Glutamatergic neuron (in vitro differentiated cells): ENCODE measurements at places on chromosomes 3 and 15.

GRCh38 chr3:134993011-134993410 is 198.0 kb downstream of the EPHB1 start:
- DNase-seq = no peak

DNA sequence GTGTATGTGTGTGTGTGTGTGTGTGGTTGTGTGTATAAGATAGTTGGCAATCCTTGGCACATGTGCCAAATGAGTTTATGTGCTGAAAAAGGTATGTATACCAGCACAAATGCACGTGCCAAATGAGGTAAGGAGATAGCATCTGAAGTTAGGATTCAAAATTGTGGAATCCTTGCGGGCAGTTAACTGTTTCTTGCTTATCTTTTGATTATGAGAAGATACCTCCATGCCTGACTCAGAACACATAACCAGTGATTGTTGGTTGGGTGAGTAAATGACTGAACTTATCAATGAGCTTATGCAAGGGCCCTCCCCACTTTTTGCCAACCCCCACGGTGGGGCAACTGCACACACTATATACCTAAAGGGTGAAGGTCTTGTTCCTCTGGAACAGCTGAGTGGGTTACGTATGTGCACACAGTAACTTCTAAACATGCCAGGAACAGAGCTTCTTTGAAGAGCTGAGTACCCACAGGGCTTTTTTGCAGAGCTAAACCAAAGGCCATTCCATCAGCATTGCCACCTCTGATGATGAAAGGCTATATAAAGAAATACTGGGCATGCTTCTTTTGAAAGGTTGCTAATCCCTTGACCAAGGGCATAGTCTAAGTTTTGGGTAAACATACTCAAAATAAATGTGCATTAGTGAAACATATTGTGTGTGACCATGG is 60.1 kb downstream of the MEIS2 start:
- DNase-seq = no peak

GRCh38 chr3:129121792-129122411 is at the start of gene RAB43:
Gene RAB43 (minus strand): TSS chr3:129121804. CDS start chr3:129121489, 315 bp downstream.
- peak; percentile 94 for DNase-seq

GRCh38 chr15:48628832-48629231 is 16.7 kb downstream of the FBN1 start:
- no peak for DNase-seq

DNA sequence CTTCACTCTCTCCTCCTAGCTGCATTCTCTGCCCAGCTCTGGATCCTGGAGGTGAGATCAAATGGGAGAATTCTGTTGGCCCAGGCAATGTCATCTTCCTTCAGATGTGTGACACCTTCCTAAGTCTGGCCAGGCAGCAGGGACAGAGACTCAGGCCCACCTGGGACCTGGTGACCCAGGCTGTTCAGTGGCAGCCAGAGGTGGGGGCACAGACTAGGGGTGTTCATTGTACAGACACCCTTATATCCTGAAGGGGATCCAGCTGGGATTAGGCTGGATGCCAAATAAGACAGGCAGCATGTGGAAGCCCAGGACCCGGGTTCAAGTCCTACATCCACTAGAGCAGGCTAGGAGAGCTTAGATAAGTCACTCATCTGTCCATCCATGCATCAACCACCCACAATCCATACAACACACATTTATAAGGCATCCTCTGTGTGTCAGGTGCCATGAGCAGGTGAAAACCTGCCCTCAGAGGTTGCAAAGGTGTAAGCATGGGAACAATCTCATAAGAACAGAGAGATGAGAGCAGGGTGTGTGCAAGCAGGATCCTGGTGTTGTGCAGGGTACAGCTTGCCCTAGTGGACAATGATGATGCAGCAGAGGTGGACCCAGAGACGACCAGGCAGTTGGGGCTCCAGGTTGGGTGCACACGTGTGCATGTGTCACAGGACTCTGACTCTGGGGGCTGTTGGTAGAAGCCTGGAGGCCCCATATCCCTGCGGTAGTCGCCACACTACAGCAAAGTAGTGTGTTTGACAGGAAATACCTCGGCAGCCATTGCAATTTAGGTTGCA is 18.3 kb upstream of the RPL29 start:
- no peak for DNase-seq

- no peak for DNase-seq
These were observed 6.5 kb downstream of the SQOR start for GRCh38 chr15:45641374-45641781.

DNA sequence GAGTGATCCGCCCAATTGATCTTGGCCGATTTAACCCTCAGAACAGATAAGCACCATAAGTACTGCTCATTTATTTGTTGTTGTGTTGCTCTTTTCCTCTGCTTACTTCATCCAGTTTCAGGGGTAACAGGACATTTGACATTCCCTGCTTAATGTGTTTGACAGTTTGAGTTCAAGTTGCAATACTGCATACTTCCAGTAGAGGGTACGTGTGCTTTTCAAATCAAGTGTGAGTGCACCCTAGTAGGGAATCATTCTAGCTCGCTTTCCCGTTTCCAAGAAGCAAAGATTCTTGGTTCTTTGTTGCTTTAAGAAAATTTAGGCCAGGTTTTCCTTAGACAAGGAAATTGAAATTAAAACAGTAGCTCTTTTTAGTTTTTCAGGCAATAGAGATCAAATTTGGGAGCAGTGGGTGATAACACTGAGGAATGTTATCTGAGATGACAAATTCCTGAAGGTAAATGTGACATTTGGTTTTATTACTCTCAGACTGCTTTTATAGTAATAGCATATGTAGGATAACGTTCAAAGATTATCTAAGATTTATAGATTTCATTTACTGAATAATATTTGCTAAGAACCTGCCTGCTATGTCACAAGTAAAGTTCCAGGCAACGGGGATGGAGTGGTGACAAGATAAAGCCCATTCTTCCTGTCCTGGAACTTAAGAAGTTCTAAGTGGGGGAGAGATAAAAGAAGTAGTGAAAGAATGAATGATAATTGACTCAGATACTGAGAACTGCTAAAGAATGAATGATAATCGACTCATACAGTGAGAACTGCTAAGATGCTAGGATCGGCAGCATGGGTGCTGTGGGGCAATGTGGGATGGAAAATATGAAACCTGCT is 73.3 kb downstream of the SYNPR start:
- DNase-seq = no peak

- no peak for DNase-seq
These were observed 30.1 kb downstream of the BDH1 start for GRCh38 chr3:197525706-197526105.

DNA sequence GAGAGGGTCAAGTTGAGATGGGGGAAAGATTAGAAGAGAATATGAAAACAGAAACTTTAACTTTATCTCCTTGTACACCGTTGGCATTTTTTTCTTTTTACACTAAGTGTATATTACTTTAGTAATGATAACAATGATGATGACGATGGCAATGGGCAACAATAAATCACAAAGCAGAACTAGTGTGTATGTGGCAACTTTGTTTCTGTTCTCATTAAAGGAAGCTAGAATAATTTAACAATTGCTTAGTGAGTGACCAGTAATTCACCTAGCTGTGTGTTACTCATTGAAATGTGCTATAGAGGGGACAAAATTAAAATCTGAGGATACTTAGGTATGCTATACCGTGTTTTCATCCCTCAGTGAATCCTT is 318.5 kb upstream of the TBL1XR1 start:
- DNase-seq = no peak

- DNase-seq = no peak
These were observed 892.2 kb downstream of the SI start for GRCh38 chr3:164186095-164186494.

DNA sequence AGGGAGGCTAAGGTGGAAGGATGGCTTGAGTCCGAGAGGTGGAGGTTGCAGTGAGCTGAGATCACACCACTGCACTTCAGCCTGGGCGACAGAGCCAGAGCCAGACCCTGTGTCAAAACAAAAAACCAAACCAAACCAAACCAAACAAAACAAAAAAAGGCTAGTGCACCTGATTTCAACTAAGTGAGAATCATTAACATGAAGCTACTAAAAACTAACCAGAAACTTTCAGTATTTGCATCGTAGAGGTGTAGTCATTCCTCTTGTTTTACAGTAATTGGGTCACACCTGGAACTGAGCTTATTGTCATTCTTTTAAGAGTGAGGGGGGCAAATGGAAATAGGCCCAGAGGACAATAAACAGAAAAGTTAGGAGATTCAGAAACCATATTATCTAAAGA is 58.5 kb downstream of the ST6GAL1 start:
- DNase-seq = no peak

DNA sequence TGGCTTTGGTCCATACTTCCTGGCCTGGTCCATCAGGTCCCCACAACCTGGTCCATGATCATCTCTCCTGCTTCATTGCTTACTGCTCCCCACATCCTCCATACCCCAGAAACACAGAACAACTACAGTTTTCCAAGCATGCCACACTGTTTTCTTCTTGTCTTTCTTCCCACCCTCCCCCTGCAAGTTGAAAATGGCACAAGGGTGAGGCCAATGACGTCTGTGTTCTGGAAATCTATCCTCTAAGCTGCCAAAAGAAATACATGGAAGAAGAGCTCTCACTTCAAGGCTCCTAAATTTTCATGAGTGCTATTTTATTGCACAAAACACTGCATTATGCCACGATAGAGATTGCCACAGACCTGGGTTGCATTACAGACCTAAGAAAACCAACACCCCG is 404.4 kb downstream of the VPS13C start:
- DNase-seq = no peak

DNA sequence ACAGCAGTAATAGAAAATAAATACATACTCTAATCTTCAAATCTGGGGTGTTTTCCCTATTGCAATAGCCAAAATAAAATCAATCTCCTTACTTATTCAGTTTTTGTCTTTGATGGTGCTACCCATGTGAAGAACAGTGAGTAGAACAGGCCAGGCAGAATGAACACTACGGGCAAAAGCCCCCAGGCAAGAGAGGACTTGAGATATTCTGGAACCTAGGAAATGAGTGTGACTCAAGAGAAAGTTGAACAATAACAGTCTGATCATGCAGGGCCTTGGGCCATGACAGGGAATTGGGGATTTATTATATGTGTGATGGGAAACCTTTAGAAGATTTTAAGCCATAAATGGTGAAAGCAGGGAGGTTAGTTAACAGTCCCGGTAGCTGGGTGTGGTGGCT is 14.0 kb upstream of the DUT start:
- DNase-seq = no peak

- no peak for DNase-seq
These were observed 585.8 kb upstream of the UBE2E2 start for GRCh38 chr3:22617372-22617771.

- DNase-seq = no peak
These were observed 341.7 kb upstream of the PROK2 start for GRCh38 chr3:72126441-72127223.

DNA sequence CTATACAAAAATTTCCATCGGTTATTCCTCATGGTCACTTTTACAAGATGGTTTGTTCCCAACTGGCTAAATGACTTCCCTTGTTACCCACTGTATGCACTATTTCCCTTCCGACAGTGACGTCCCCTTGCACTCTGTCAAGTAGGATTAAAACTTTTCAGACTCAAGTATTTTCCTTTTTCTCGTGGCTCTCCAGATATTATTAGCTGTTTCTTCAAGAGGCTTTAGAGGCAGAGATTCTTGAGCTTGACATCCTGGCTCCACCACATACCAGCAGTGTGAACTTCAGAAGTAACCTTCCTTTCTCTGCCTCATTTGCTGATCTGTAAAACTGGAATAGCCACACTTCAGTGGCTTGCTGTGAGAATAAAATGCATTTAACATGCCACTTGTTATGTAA is 14.0 kb downstream of the CSNK1G1 start:
- no peak for DNase-seq

DNA sequence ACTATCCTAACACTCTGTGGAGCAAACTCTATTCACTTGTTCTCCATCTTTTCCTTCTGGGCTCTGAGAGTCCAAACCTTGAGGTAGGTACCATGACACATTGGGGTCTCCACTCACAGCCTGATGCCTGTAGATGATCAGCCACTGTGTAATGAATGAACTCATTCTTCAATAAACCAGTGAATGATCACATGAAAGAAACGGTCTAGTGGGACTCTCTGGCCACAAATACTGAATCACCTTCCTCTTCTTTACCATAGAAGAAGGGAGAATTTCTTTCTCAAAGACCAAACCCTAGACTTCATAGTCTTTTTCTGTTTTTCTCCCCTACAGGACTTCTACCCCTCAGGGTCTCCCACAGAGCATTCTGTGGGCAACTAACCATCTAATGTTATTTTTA is 20.5 kb upstream of the ABHD2 start:
- no peak for DNase-seq

- no peak for DNase-seq
These were observed 56.2 kb downstream of the IL5RA start for GRCh38 chr3:3053974-3054373.

DNA sequence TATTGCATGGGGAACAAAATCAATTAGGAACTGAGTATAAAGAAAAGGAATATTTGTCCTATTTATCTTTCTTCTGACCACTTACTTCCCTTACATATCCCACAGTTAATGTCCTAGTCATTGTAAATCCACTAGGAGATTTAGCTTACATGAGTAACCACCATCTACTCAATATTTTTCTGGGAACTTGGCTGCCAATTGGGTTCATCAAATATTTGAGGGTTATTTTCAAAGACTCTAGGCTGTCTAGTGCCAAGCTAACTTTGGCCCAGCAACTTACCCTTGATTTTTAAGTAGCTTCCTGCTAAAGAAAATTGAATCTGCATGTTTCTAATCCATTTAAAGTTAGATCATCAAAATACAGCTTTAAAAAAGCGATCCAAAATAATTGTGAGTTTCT is 362.5 kb upstream of the EPHA3 start:
- DNase-seq = no peak

DNA sequence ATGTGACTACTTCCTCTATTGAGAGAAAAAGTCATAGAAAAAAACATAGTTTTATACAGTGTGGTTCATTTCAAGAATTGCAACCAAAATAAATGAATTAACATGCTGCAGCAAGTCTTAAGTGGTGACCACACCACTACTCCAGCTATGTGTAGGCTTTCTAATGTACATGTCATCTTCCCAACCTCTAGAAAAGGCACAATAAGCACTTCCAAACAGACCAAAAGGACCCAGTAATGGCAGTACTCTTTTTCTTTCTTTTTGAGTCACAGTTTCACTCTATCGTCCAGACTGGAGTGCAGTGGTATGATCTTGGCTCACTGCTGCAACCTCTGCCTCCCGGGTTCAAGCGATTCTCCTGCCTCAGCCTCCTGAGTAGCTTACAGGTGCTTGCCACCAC is 219.3 kb upstream of the KBTBD8 start:
- DNase-seq = no peak

- no peak for DNase-seq
These were observed 432.8 kb upstream of the NR2F2 start for GRCh38 chr15:95897651-95898050.

DNA sequence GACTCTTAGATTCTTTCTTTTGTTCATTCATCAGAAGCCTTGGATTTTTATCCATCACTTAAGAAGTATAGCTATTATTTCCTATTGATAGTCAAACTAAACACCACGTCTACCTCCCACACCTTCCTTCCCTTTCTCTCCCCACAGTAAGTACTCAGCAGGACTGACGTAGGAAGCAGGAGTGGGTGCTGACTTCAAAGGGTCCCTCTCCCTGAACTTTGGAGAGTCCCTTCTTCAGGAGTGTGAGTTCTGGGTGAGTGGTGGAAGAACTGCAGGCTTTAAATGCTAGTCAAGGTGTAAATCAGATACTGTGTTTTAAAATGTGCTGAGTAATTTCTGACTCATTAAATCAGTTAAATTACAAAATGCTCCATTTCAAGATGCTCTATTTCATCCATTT is 126.5 kb upstream of the BFSP2 start:
- DNase-seq = no peak
